ENCODE measurements at places on chromosomes 2 and 18.

GRCh38 chr2:246489-247144 lies 17.2 kb downstream of the SH3YL1 start:
- no peak for DNase-seq

GRCh38 chr2:64525317-64525613 lies 1.1 kb downstream of the AFTPH start:
- no peak for DNase-seq

GRCh38 chr2:217149087-217149660 lies 289.3 kb upstream of the TNP1 start:
- DNase-seq = no peak

DNA sequence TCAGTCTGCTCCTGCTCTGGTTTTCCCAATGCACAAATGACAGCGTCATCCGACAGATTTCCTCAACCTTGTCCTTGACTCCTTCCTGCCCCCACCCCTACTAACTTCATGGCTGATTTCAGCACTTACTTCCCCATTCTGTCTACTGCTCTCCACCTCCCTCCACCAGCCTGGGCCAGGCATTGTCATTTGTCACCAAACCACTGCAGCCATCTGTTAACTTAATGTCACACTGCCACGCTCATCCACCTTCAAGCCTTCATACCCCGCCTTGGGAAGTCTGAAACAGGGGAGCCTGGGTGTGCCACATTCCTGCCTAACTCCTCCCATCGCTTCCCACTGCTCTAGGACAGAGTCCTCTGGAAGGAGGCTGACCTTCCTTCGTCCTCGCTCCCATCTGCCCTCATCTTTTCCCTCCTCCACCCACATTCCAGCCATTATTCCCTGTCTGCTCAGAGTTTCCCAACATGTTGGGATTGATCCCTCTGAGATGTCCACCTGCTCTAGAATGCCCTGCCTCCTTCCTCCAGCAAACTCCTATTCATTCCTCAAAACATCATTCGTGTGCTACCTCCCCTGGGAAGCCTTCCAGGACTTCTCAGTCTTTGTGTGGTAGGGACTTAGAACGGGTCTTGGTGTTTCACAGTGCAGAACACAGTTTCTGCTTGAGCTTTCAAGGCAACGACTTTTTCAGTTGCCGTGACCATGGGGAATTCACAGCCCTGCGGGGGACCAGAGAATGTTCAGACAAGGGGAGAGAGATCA lies 42.2 kb upstream of the SMAD7 start:
- DNase-seq = no peak

DNA sequence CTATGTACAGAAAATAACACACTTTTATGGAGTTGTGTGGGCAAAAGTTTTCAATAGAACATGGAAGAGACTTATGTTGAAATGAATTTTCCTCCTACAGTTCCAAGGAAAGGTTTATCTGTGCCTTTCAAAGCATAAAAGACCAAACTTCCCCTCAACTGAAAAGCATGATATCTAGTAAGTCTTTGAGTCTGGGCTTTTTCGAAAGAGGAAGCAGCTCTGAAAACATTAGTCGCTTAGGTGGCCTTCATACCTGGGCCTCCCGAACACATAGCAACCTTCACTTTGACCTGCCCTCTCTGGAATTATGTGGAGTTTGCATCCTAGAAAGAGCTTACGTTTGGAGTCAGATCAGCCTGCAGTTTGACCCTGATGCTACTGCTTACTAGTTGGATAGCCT lies 4.8 kb upstream of the CAPN14 start:
- no peak for DNase-seq

DNA sequence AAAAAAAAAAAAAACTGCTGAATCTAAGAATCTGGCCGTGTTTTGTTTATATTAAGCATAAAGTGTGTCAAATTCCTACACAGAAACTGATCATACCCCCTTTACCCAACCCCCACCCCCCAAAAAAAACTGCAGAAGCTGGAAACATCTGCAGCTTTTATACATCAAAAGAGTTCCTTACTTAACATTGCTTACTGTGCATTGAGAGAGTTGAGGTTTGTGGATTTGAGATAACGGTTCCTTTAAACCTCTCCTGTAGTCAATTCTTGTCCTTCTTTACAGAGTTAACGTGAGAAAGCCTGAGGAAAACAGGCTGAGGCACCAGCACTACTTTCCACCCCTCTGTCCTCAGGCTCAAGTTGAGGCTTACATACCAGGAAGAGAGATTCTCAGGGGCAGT lies 34.5 kb downstream of the FRZB start:
- DNase-seq = no peak

DNA sequence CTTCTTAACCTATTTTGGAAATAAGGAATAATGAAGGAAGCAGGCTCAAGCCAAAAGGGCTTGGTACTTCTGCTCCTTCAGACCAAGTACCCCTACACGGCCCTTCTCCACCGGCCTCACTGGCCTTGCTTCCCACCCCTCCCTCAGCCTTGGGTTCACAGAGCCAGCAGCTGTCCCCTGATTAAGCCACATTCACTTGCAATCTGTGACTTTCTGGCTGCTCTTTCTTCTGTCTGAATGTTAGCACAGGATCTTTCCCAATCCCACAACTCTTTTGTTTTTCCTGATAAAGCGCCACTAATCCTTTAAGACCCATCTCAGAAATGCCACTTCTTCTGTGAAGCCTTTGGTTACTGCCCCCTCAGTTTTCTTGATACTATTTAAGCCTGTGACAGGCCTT lies 52.4 kb downstream of the REEP1 start:
- no peak for DNase-seq

- DNase-seq = no peak
Observed at GRCh38 chr18:77765468-77765867, 515.8 kb downstream of the GALR1 start.

GRCh38 chr2:120305296-120305695 lies 40.6 kb upstream of the INHBB start:
- DNase-seq = no peak

DNA sequence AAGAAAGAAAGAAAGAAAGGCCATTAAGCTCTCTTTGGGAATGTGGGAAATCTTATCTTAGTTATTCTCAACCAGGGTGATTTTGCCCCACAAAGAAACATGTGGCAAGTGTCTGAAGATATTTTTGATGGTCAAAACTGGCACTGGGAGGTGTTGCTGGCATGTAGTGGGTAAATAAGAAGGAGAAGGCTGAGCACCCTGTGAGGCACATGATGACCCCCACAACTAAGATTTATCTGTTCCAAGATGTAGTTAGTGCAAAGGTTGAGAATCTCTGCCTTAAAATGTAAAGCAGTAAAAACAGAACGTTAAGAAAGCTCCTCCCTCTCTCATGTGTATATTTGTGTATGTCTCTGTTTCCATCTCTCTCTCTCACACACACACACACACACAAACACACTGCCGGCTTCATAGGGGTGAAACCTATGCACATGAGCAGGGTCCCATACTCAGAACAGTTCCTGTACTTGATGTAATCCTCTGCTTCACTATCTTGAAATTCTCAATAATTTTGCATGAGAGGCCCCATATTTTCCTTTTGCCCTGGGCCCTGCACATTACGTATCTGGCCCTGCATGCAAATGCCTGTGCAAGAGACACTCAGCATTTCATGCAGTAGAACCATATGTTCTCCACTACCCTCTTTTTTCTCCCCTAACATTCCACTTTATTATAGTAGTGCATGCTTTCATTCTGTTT lies 94.3 kb downstream of the MREG start:
- DNase-seq = no peak

DNA sequence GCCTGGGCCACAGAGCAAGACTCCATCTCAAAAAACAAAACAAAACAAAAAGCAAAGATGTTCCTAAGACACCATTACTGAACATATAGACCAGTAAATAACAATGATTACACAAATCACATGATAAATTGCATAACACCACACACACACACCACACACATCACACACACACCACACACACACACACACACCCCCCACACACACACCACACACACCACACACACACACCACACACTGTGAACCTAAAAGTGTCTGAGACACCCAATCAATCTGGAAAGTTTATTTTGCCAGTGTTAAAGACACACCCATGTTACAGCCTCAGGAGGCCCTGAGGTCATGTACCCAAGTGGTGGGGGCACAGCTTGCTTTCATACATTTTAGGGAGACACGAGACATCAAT lies 62.6 kb upstream of the ASAP2 start:
- DNase-seq = no peak

DNA sequence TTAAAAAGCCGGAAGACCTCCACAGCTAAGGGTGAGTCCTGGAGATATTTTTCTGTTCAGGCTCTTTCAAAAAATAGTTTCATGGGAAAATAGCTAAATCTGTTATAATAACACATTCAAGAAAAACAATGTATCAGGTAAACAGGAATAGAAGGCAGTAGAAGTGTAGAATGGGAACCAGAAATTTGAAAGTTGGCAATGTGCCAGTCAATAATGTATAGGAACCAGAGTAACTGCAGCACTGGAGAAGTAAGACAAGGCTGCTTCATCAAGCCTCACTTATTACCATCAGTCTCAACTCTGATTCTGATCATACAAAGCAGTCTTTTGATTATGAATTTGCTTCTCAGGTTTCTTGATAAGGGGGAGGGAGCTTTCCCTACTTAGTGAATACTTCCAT lies 81.4 kb upstream of the VRK2 start:
- DNase-seq = no peak

GRCh38 chr2:101821828-101822458 lies 124.4 kb downstream of the MAP4K4 start:
- no peak for DNase-seq

DNA sequence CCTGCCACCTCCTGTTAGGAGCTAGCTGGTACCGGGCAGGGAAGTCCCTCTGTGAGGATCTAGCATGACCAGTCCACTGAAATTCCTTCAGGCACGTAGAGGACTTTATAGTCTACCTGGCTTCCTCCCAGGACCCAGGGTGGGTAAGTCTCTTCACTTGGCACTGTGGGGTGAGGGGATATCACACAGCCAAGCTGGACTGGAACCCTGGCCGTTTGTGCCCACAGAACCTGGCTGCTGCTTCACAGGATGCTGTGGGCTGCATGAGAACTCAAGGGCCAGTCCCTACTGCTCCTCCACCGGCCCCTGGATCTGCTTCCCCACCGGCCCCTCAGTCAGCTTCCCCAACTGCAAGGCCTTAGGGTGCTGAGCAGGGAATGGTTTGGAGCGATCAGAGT lies 35.8 kb downstream of the HS1BP3 start:
- DNase-seq = no peak

DNA sequence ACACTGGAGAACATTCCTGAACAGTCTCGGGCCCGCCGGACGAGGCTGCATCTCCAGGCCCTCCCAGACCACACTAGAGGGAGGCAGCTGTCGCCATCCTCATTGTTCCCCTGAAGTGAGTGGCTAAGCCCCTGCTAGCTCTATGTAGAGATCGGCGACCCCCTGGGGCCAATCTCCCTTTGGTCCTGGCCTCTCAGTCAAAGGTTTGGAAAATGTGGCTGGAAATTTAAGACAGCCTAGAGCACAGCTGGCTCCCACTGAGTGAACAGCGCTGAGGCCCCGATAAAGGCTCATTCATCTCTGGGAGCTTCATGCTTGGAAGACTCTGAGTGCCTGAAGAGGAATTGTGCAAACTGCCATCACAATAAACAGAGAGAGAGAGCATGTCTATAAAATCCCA lies 360.3 kb downstream of the CLIP4 start:
- no peak for DNase-seq

DNA sequence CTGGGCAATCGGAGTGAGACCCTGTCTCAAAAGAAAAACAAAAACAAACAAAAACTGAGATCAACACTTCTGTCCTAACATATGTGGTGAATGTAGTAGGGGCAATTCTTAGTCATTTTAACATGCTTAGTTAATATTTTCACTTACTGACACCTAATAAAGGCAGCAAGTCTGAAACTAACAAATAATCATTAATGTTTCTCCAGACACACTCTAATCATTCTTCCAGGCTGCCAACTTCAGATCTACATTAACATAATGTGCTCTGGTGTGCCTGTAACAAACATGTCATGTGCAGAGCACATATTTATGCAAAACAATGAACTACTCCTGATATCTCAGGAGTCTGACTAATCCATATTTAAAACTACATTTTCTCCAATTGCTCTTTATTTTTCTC lies 6.0 kb downstream of the KRCC1 start:
- no peak for DNase-seq

- DNase-seq = no peak
Observed at GRCh38 chr2:30029804-30030203, 108.4 kb upstream of the ALK start.

DNA sequence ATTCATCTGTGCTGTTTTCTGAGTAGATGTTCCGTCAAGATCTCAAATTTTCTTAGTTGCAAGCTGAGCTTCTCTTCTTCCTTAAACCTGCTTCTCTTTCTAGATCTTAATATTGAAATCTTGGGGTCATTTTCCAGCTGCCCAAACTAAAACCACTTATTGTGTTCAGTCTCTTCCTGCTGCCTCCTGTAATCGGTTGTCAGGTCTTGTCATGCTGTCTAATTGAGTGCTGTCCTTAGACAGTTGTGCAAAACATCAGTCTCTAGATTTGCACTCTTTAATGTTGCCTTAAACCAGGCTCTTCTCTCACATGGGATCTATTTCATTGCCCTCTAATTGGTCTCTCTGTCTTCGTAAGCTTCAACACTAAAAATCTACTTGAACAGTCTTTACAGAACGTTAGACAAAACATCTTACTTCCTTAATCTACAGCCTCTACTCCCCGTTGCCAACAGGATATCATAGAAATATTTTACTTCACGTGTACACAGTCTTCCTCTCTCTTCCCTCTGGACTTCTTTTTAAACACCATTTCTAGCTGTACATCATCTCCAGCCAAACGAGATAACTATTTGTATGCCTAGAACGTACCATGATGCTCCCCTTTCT lies 34.9 kb downstream of the GPD2 start:
- no peak for DNase-seq
